ENCODE measurements at places on chromosomes 2 and 18.

DNA sequence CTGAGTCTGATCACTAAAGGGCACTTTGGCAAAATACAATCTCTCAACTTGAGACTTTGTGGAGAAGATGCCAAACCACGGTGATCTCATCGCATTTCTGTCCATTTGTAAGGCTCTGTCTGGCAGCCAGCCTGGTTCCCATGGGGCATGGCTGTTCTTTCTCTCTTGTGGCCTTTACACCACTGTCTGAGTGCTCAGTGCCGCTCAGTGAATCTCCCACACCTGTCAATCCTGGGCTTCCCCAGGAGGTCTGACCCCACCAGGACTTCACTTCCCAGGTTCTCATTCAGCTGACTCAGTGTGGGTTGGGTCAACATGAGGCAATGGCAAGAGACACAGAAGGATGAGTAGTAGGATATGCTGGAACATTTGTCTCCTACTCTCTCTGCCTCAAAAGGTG, 96.8 kb upstream of the TRIB2 start:
- no peak for DNase-seq

GRCh38 chr2:7835693-7836680, 845.9 kb upstream of the ID2 start:
- DNase-seq, result no peak

GRCh38 chr2:135043345-135043744, 3.9 kb downstream of the MAP3K19 start:
- DNase-seq, result peak; percentile 1

- DNase-seq, result no peak
These were observed 19.7 kb downstream of the CLUL1 start for GRCh38 chr18:616380-616995.

GRCh38 chr2:70664525-70664924, 103.5 kb downstream of the ADD2 start:
- no peak for DNase-seq

- no peak for DNase-seq
These were observed 91.3 kb downstream of the FAM210A start for GRCh38 chr18:13635046-13635445.

GRCh38 chr2:120522151-120522751, 176.3 kb downstream of the INHBB start:
- no peak for DNase-seq

- DNase-seq, result peak; percentile 24
These were observed 263.4 kb downstream of the PTPRM start for GRCh38 chr18:7830468-7830867.

DNA sequence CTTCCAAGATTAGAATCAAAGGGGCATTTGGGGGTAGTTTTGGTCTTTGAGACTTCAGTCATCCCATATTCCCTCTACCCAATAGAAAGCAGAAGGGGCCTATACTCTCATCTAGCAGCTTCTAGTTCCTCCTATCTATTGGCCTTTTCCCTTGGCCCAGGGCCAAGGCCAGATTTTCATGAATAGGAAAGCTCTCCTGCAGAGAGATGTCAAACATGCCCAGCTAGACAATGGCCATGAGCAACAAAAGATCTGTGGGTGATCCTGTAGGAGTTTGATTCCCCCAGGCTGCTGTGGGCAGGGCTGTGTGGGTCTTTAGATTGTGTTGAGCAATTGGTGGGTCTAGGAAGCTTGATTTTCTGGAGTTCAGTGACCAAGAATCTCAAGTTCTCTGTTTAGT, 2.9 kb upstream of the ADCYAP1 start:
- DNase-seq, result no peak

DNA sequence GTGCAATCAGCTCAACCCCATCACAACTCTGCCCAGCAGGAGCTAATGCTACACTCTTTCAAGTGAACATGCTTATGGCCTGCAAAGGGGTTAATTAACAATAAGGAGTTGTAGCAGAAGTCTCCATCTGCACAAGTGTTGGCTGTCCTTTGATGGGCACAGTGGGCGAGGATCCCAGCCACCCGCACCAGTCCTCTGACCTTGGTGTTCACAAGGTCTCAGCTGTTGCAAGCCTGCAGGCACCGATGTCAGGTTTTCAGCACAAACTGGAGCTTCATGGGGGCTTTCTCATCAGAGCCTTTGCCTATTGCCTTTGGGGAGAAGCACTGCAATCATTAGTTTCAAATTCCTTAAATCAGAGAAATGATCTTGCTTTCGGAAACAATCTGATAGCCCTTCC, 60.9 kb upstream of the TMEM178A start:
- DNase-seq, result no peak

DNA sequence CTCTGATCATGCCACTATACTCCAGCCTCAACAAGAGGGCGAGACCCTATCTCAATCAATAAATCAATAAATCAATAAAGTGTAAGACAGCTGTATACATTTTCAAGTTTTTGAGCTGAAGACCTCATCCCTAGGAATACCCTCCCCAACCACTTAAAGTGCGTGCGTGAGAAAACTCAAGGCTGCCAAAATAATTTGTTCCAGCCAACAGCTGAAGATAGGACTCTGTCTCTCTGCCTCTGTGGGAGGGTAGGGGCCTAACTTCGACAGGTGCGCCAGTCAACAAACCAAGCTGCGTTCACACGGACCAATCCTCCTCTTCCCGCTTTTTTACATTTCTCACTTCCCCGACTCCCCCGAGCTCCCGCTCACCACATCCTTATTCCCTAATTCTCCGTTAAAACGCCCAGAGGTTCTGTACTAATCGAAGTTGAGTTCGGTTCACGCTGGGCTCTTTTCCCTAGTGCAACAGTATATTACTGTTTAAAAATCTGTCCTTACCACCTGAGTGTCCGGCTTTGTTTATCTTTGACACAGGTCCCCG, 618 bp downstream of the POLR2D start:
- peak; percentile 66 for DNase-seq

DNA sequence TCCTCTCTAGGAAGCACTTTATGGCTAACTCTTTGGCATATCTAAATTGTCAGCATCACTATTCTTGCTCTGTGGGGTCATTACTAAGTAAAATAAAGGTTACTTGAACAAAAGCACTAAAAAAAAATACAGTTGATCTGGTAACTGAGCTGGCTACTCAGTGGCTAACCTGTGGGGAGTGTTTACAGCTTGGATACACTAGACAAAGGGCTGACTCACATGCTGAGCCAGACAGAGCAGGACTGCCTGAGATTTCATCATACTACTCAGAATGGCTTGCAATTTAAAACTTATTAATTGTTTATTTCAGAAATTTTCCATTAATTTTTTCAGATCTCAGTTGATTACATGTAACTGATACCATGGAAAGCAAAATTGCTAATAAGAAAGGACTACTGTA, 1690.4 kb upstream of the SLC39A10 start:
- DNase-seq, result no peak

GRCh38 chr2:162058973-162059668, 14.9 kb downstream of the DPP4 start:
- DNase-seq, result no peak

DNA sequence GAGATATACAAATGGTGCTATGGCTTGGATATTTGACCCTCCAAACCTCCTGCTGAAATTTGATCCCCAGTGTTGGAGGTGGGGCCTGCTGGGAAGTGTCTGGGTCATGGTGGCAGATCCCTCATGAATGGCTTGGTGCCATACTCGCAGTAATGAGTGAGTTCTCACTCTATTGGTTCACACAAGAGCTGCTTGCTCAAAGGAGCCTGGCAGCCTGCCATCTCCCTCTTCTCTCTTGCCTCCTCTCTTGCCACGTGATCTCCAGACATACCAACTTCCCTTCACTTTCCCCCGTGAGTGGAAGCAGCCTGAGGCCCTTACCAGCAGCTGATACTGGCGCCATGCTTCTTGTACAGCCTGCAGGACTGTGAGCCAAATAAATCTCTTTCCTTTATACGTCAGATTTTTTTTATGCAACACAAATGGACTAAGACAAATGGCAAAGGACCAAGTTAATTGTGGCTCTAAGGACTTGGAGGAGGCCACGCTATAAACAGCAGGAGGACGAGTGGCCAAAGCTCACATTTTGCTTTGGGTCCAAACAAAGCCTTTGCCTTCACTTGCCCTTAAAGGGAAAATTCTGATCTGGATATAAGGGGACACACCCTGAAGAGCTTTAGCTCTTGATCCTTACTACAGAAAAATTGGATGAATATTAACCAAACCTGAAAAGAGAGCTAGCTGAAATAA, 214.7 kb downstream of the SS18 start:
- no peak for DNase-seq

DNA sequence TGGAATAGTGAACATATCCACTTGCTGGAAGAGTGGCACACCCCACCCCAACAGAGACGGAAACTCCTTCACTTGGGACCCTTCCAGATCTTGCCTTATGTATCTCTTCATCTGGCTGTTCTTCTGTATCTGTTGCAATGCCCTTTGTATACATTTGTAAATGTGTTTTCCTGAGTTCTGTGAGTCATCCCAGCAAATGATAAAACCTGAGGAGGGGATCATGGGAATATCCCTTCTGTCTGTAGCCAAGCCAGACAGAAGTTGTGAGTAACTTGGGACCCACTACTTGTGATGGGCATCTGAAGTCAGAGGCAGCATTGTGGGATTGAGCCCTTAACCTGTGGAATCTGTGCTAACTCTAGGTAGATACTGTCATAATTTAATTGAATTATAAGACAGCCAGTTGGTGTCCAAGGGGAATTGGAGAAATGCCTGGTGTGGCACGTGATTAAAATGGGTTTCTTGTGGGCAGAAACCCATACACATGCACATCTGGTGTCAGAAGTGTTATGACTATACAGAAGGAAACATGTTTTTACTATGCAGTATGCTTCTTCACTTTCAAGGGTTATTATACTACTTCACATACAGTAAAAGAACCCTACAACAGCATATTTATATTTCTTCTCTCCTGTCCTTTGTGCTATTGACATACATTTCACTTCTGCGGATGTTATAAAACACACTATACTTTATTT, 32.3 kb upstream of the TMEM247 start:
- DNase-seq, result no peak

DNA sequence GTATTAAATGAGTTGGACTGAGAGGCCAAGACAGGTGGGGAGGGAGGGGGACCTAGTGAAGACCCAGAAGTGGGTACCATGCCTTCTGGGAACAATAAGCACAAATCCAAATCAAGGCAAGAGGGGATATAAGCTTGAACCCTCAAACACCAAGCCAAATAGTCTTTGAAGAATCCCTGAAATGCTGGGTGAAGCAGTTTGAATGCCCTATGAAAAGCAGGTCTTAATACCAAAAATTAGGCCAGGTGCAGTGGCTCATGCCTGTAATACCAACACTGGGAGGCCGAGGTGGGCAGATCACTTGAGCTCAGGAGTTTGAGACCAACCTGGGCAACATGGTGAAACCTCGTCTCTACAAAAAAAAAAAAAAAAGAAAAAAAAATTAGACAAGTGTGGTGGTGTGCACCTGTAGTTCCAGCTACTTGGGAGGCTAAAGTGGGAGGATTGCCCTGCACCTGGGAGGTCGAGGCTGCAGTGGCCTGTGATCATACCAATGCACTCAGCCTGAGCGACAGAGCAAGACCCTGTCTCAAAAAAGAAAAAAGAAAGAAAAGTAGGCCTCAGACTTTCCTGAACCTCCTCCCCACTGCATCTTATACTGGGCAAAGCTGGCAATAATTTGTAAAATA, 3.5 kb downstream of the PCBP1 start:
- no peak for DNase-seq

- peak; percentile 50 for DNase-seq
These were observed 555.6 kb downstream of the CCDC85A start for GRCh38 chr2:56739413-56739812.

DNA sequence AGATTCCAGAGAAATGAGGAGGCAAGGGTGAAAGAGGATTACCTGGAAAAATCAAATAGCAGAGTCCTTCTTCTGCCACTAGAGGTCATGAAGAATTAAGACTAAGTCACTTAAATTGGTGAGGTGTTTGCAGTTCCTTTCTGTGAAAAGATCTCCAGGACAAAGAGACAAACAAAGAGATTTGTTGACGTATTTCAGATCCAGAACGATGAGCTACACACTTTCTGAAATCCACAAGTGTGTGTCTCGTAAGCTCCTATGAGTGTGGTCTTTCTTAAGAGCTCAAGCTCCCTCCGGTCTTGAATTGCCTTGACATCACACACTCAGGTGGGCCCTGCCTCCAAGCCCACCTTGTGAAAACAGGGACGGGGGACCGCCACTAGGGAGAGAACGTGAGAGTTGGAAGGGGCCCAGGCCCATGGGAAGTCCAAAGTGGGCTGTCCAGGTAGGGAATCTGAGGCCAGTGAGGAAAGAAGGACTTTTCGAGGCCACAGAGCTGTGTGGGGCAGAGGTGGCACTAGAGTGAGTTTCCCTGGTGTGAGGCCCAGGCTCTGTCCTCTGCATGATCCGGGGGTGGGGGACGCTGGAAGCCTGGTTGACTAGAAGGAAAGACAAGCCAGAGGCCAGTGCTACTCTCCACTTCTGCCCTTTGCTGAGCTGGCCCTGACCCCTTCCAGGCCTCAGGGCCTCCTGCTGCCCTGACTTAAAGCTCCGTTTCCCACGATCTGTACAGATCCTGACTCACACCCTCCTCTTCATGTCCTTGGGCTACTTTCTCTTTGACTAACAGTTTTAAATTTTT, 168.1 kb upstream of the NCK2 start:
- DNase-seq, result peak; percentile 89

GRCh38 chr2:127634066-127634617, 11.8 kb upstream of the GPR17 start:
- DNase-seq, result no peak

- DNase-seq, result no peak
These were observed 7.4 kb downstream of the PTRHD1 start for GRCh38 chr2:24785671-24786321.

GRCh38 chr2:191607096-191607495, 70.8 kb upstream of the NABP1 start:
- no peak for DNase-seq
